ENCODE measurements at places on chromosomes 13 and 19.
A peak's percentile ranks its signal among the peaks of the same experiment; 100 is the strongest.

DNA sequence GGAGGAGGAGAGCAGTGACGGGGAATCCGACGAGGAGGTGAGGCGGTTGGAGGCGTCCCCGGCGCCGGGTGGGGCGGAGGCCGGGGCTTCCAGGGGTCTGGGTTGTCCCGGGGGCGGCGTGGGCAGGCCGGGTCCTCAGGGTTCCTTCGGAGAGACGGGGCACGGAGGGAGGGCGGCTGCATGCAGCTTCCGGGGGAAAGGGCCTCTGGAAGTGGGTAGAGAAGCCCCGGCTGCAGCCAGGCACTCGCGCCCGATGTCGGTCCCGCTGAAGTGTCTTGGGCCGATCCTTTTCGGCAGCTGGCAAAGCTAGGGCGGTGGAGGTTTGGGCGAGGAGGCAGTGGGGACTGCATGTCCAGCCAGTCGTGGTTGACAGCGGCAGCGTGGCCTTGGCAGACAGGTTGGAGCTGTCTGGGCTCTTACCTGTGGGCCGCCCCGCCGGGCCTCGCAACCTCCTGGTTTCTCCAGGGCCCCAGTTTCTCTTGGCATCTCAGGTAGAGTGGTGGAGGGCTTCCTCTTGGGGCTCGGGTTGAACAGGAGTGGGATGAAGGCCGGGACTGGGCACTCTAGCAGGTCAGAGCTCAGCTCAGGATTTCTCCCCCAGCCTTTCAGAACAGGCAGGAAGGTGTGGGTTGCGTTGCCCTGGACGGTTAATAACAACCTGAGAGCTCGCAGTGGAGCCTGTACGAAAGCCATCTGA is 690 bp downstream of the KMT2B start:
- no peak for DNase-seq

DNA sequence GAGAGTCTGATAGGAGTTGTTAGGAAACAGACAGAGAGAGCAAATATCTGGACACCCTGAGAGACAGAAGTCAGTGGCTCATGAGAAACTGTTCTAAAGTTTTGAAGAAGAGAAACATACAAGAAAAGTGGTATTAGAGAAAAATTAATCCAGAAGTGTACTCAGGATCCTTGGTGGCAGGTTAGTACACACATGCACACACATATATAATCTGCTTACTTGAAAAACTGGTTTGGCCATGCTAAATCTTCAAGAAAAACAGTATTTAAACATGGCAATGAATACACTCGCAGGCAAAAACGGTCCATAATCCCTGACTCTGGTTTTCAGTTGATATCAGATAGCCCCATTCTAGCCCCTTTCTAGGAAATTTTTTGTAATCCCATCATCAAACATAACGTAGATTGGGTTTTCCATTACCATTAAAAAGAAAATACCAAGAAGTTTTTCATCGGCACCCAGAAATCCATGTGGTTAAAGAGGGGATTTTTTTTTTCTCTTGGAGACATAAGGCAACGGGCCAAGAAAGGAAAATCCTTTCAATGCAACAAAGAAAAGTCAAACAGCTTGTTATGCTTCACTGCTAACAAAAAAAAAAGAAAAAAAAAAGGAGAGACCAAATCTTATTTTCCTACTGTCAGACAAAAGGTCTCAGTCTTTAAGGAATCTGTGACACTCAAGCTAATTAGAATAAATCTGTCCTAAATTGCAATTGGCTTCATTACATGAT is 178.0 kb upstream of the MIR17HG start:
- DNase-seq, result no peak

DNA sequence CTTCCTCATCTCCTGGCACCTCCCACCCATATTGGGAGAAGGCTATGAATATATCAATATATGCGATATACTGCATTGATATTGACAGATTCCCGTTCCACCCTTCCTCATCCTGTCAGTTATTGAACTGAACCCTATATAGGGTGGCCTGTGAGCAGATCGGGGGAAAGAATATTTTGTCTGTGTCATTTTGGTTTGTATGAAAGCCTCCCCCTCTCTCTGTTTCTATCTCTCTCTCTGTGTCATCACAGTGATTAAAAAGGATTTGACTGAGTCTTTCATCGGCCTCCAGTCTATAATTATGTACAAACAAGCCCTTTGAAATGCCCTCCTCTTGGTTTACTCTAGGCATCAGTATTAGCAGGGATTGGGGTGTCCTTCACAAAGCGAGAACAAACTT is 35.7 kb downstream of the RASL11A start:
- no peak for DNase-seq

GRCh38 chr13:73335210-73335609 is 276.4 kb downstream of the KLF5 start:
- no peak for DNase-seq

GRCh38 chr19:48487948-48488347 is 18.8 kb downstream of the CYTH2 start:
- DNase-seq, result no peak

DNA sequence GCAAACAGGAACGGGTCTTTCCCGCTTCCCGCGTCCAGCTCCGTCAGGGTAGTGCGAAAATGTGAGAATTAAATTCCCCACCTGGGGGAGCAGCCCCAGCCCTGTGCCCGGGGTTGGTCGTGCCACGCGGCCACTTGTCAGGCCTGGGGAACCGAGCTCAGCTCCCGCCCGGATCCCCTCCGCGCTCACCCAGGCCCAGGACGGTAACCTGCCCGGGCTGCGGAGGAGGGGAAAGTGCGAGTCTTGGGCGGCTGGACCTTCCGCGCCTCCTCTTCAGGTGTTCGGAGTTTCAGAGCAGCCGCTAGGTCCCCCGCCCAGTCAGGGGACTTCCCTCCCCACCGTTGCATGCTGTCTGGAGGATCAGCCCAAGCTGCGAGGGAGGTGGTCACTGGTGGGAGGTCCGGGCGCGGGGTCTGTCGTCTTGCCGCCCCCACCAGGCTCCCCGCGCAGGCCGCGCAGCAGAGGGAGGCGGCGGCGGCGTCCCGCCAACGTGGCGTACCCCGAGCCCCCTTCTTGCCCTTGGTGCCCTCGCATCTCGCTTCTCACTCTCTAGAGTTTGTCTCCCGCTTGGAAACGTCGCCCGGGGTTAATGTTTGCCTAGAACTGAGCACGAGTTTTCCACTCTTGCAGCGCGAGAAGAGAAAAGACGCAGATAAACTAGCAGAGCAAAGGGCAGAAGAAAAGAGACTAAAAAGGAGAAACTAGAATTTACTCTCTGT is 8.1 kb downstream of the URAD start:
- no peak for DNase-seq

- peak; percentile 9 for DNase-seq
Measured at GRCh38 chr19:6516659-6517291, 14.1 kb upstream of the TNFSF9 start.

GRCh38 chr19:31863122-31863521 is 482.3 kb upstream of the ZNF507 start:
- no peak for DNase-seq

GRCh38 chr19:844546-844971 is 3.8 kb downstream of the PRTN3 start:
- no peak for DNase-seq

- DNase-seq, result no peak
Measured at GRCh38 chr13:34322014-34322742, 504.2 kb downstream of the RFC3 start.

- DNase-seq, result no peak
Measured at GRCh38 chr13:58151452-58151851, 519.9 kb downstream of the PCDH17 start.

GRCh38 chr19:2729943-2730818 is 9.0 kb upstream of the DIRAS1 start:
- DNase-seq, result no peak

DNA sequence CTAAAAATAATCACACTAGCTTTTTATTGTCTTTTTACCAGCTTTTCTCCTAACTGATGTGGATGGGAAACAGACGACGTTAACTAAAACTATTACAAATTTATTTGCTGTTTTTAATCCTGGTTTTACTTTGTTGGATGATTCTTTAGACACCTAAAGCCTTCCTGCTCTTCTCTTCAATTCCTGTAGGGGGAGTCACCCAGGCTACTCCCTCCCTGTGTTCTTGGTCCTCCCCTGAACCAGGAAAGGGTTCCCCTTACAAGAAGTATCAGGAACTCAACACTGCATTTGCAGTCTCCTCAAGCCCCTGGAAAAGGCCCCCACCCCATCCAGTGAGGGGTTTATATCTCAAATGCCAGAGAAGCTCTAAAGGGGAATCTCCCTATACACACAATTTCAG is 206.1 kb downstream of the SUCLA2 start:
- no peak for DNase-seq

- no peak for DNase-seq
Measured at GRCh38 chr13:41700790-41701310, 243.5 kb downstream of the RGCC start.

- no peak for DNase-seq
Measured at GRCh38 chr19:48510421-48511268, 990 bp downstream of the LMTK3 start.

GRCh38 chr19:29947871-29948270 is 5.8 kb downstream of the URI1 start:
- DNase-seq, result no peak

DNA sequence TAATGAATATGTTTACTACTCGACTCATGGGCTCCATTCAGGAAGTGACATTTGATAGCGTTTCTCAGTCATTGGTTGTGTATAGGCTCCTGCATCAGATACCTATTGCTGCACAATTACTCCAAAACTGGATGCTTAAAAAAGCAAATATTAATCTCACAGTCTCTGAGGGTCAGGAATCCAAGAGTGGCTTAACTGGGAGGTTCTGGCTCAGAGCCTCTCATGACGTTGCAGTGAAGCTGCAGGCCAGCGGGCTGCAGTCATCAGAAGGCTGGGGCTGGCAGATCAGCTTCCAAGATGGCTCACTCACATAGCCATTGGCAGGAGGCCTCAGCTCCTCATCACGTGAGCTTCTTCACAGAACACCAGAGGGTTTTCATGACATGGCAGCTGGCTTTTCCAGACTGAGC is 525.1 kb upstream of the NBEA start:
- DNase-seq, result no peak

- DNase-seq, result no peak
Measured at GRCh38 chr13:51112771-51113170, 1.7 kb upstream of the C13orf42 start.

DNA sequence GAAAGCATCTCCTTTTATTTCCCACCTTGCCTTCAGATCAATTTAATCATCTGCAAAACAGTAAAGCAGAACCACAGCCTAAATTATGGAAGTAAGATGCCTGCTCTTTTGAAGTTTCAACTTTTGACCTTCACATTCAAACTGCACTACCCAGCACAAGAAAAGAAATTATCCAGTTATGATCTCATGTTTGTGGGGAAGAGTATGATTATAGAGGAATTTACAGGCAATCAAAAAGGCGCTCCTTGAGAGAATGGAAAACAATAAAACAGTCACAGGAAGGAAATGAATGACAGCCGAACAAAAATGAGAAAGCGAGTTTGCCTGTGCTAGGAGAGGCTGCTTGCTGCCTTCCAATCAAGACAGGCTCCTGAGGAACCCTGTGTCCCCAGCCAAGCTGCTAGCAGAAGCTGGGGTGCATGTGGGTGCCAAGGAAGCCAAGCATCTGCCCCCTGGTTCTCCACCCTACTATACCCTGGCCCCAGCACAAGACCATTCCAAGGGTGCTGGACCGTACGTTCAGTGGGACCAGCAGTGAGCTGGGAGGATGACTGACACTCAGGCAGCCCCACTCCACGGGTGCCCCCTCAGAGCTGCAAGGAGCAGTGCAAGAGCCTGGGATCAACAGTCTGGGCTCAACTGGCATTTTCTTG is 47.8 kb downstream of the PEPD start:
- DNase-seq, result no peak

GRCh38 chr19:3184847-3185460 is 776 bp upstream of the NCLN start:
- DNase-seq, result no peak

DNA sequence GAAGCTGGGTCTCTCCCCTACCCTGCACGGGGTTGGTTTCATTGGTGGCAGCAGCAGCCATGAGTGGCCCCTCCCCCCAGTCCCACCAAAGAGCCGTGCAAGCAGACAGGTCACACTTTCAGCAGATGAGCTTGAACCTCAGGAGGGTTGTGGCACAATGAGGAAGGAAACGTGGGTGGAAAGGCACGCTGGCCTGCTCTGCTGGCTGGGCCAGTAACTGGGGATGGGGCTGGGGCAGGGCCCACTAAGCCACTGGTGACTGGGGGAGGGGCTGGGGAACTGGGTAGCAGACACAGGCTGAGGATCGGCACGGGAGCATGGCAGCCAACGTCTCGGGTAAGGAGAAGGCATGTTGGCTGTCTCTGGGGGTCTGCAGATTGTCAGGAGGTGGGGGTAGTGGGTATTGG is at the start of gene P2RY11:
Gene P2RY11 (plus strand): TSS at position 289 of the 407 bp plus-strand sequence. CDS start 29 bp downstream, at position 318.
- DNase-seq, result no peak

DNA sequence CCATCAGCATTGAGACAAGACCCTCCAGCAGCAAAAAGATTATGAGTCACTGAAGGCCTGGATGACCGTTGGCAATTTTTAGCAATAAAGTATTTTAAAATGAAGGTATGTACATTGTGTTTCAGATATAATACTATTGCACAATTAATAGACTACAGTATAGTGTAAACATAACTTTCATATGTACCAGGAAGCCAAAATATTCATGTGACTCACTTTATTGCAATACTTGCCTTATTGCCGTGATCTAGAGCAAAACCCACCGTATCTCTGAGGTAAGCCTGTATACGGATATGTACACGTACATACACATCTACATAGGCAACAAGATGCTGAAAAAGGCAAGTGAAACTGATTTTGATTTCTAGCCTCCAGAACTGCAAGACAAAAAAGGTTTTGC is 103.3 kb downstream of the EDNRB start:
- DNase-seq, result no peak

GRCh38 chr13:51532736-51533197 is 51.5 kb upstream of the WDFY2 start:
- DNase-seq, result no peak

GRCh38 chr13:40770609-40770933 is 419 bp downstream of the MRPS31 start:
- DNase-seq, result no peak

DNA sequence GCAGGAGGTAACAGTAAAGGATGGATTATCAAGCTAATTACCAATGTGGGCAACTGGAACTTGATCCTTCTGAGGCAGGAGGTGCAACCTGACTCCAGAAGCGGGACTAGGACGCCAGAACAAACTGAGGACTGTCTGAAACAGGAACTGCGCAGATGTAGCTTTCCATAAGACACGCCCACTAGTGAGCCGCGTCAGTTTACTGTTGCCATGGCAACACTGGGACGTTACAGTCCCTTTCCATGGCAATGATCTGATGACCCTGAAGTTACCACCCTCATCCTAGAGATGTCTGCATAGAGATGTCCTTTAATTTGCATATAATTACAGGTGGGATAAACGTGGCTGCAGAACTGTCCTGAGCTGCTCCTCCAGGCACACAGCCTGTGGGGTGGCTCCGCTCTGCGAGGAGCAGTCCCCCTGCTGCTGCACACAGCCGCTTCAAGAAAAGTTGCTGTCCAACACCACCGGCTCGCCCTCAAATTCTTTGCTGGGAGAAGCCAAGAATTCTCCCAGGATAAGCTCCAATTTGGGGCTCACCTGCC is 816.6 kb downstream of the UQCRFS1 start:
- no peak for DNase-seq

- DNase-seq, result no peak
Measured at GRCh38 chr19:7363225-7363624, 14.5 kb downstream of the ARHGEF18 start.

GRCh38 chr13:99144306-99144705 is 56.3 kb upstream of the UBAC2 start:
- no peak for DNase-seq

GRCh38 chr19:9961103-9961502 is 24.8 kb upstream of the OLFM2 start:
- no peak for DNase-seq
